Left renal cortex interstitium (tissue), 4 donors: ENCODE measurements at places on chromosomes 6 and 20.

- no peak for DNase-seq
Measured at GRCh38 chr20:54379893-54380584, 95.4 kb upstream of the DOK5 start.

DNA sequence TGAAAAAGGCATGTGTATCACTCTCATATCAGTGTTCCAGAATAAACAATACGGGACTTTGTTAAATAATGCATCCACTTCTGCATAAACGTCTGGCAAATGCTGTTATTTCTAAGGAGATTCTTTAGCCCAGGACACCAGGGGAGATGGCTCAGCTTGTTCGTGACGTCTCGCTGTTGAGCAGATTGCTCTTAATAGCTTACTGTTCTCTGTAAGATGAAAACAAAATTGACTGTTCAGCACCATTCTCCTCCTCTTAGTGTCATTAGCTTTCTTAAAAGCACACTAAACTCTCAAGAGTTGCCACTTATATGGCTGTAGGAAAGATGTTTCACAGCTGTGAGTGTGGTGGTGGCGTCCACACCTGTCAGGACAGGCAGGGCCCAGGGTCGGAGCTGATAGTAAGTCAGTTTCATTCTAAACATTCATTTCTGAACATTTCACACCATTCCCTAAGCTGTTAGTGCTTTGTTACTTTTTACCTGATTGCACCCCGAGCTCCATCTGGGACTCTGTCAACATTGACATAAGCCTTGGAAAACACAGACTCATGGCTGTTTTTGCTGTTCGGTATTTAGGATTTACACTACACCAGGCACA is 132.1 kb downstream of the ZDHHC14 start:
- DNase-seq = no peak

DNA sequence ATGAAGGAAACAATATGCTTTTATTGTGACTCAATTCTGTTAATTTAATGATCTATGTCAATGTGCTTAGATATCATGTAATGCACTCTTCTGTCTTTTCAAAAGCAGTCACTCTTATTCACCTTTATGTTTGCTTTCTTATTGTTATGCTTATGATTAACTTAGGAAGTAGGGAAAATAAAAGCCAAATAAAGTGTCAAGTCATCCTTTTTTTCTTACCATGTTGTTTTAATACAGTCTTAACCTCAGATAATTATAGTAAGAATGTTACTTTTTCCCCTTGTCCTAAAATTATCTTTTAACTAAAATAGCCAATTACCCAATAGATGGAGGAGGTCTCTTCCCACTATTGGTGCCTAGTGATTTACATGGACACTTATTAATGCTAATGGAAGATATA is 72.6 kb downstream of the TFAP2B start:
- DNase-seq = no peak

GRCh38 chr20:13715171-13715570 is 69.5 kb downstream of the ESF1 start:
- no peak for DNase-seq

GRCh38 chr6:53251033-53251672 is 97.6 kb downstream of the ELOVL5 start:
- no peak for DNase-seq
